Hematopoietic multipotent progenitor cell (in vitro differentiated cells): ENCODE measurements at places on chromosomes 11 and 22.

DNA sequence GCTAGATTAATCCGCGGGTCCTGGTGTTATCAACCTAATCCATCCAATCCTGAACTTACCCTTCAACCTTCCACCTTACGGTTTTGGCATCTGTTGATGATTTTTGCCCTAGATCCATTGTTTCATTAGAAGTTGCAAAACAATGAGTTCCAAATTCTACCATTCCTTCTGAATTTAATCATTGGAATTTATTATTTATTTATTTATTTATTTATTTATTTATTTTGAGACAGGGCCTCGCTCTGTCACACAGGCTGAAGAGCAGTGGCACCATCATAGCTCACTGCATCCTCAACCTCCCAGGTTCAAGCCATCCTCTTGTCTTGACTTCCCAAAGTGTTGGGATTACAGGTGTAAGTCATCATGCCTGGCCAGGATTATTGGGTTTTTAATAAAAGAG is 20.3 kb upstream of the VPS37C start:
- no peak for DNase-seq

- DNase-seq, result no peak
These were observed 180.4 kb upstream of the B3GAT1 start for GRCh38 chr11:134592391-134592990.

DNA sequence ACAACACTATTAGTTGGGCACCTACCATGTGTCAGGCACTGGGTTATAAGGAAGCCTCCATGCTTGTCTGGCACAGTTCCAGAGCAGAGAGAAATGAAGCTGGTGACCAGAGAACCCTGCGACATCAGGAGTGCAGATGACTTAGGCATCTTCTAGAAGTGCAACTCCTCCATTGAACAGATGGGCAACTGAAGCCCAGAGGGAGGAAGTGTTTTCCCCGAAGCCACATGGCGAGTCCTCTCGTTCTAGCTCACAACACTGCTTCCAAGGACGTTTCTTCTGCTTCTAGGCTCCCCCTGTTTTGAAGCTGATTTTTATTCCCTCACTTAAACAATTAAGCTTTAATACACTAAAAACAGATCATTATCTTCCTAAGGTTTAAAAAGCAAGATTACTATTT is 109.8 kb upstream of the SYT13 start:
- no peak for DNase-seq

DNA sequence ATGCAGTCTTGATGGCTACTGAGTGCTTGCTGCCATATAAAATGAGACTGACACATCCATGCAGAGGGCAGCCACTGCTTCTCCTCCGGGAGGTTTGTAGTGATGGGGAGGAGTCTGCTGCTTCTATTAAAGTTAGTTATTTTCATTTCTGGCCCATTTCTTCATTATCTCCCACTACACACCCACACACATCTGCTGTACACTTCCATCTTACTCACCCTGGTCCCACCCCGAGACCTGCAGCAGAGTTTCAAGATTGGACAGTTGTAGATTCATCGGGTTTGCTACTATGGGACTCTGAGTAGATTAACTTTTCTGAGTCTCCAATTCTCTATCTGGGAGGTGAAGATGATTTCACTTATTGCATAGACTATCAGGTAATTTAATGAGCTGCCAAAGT is 176.2 kb upstream of the SNX19 start:
- DNase-seq, result no peak

- no peak for DNase-seq
These were observed 121.7 kb upstream of the SEZ6L start for GRCh38 chr22:26047516-26047915.

- no peak for DNase-seq
These were observed 9.5 kb upstream of the ELF5 start for GRCh38 chr11:34523053-34523452.

DNA sequence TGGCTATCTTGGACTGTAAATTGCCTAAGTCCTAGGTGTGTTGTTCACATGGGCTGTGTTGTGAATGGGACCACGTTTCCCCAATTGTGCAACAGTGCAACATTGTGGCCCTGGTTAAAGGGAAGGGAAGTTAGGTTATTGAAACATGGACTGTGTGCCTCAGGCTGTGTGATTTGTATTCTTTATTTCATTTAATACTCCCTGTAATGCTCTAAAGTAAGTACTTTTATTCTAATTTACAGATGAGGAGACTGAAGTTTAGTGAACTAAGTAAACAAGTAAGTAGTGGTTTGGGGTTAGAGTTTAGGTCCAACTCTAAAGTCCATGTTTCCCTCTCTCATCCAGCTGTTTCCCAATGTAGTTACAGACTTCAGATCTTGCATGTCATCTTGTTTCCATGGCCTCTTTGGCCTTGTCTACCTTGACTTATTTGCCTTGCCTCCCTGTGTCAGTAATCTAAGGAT is 77.7 kb downstream of the STIM1 start:
- DNase-seq, result no peak

- no peak for DNase-seq
These were observed 42.9 kb downstream of the YWHAH start for GRCh38 chr22:31987218-31987617.

DNA sequence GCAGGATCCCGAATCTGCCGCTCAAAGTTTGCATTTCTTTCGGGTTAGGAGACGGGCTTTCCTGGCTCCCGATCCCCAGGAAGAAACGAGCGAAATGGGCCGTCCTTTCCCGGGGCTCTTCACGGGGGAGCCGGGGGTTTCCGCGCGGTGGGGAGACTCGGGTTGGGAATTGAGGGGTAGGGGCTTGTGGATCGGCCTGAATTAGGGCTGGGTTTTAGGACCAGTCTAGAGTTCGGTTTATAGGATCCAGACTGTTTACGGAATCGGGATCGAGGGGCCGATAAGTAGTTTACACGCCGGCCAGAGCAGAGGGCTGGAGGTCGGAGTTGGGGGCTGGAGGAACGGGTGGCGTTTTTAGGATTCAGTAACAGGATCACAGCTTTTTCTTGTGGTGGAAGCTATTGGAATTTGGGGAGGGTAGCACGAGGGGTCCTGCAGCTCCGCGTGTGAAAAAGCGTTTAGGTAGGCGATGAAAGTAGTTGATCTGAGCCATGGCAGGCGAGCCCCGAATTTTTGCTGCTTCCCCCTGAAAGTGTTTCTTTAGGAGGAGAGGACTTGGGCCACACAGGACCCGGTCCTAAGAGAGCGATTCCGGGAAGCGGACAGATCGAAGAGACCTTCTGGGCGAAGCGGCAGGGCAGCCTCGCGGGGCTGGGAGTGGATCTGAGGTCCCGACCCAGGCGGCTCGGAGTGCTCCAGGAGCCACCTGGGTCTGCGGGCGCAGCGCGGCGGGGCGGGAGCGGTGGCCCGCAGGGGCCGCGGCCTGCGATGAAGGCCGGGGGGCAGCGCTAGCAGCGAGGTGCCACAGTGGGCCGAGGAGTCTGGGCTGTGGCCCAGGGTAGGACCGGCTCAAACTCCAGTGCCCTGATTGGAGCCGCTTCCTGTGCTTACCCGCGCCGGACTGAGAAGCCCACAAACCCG is 1.6 kb downstream of the PKNOX2 start:
- DNase-seq, result peak; percentile 11

DNA sequence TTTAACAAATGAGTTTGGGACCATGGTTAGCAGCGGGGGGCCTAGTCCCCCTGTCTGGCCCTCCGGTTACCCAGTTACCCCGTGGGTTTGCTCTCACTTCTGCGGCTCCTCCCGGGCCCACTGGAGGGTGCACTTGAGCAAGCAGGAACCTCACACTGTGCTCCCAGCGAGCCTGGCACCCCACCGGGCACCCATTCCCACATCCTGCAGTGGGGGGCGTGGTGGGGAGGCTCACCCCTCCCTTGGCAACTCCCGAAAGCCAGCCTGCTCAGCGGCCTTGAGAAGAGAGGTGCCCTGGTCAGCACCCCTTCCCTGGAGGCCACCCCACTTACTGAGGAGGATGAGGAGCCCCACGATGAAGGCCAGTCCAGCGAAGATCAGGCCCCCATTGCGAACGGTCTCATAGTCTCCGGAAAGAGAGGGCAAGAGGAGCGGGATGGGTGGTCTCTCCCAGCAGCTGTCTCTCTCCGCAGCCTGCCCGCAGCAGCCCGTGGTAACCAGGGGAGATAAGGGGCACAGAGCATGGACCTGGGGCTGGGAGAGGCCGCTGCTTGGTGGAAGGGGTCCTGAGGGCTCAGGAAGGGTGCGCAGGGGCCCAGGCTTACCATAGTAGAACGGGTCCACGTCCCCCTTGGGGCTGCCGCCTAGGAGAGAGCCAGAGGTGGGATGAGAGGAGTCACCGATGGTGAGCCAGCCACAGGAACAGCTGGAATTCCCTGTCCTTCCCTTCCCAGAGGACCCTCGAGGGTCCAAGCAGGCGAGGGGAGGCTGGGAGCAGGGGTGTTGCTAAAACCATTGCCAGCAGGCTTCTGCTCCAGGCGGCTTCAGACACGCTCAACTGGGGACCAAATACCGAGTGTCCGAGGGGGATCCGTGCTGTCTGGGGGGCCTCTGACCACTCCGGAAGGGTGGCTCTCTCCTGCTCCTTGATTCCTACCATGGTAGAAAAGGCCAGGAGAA is 2.2 kb downstream of the FXYD2 start:
- DNase-seq, result peak; percentile 54

GRCh38 chr11:1458340-1459218 is 28.0 kb downstream of the MOB2 start:
- DNase-seq, result no peak

DNA sequence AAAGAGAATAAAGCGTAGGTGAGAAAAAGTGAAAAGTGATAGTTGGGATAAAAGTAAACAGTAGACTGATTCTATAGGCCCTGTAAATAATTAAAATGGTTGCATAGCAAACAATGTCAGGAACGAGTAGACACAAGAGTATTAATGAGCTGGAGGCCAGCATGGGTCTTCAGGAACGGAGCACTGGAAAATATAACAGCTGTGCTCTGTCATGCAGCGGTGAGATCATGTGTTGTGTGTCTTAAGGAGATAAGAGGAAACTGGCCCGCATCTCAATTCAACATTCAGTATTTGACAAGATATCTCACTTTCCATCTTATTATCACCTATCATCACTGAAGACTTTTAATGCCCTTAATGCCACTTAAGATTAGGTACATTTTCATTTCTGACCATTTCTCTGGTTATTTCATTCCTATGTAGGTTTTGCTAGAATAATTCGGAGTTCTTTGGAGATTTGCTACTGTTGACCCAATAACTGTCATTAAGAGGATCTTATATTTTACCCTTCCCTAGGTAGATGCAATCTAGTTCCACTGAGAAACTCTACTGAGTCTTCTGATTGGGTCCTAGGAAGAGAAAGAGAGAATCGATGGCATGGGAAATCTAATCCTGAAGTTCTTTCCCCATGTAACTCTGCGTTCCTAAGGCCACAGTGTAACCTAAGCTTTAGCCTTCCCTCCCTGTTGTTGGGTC is 35.5 kb upstream of the VWA5A start:
- no peak for DNase-seq

DNA sequence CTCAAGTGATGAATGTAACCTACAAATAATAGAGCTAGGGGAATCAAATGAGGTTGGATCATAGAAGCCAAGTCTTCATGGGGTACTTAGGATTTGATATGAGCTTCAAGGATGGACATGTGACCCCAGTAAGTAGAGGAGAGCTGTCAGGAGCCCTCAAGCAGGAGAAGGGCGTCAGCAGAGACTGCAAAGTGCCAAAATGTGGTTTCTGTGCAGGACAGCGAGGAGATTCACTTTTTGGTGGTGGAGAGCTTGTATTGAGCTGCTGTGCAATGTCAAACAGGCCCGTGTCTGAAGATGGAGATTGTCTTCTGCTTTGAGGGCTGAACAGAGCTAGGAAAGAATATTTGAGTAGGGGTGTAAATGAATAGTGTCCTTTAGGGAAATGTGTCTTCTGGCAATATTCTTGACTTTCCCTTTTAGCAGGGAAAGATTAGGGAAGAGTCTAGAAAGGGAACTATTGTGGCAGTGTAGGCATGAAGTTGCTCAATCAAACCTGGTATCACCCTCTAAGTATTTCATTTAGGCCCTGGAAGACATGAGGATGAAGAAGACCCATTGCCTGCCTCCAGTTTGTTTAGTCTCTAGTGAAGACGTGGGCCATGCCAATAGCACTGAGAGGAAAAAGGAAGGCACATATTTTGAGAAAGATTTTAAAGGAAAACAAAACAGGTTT is 31.2 kb upstream of the SORL1-AS1 start:
- DNase-seq, result no peak

DNA sequence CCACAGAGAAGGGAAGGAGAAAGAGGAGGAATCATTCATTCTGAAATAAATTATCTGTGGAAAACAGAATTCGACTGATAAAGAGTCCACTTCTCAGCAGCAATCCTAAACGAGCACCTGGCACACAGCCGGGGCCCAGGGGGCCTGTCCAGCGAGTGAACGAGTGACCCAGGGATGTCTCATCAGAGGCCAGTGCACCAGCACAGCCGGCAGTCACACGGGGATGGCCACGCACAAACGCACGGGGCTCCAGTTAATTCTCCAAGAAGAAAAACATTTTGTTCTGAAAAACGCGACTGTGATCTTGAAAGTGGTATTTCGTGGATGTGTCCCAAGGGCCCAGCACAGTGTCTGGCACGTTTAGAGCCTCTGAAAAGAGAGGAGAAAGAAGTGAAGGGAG is 154.6 kb downstream of the BRD1 start:
- DNase-seq, result no peak

GRCh38 chr11:40175980-40176379 is 1283.5 kb downstream of the LRRC4C start:
- no peak for DNase-seq

GRCh38 chr11:73241300-73241699 is 23.2 kb downstream of the P2RY2 start:
- DNase-seq, result no peak

DNA sequence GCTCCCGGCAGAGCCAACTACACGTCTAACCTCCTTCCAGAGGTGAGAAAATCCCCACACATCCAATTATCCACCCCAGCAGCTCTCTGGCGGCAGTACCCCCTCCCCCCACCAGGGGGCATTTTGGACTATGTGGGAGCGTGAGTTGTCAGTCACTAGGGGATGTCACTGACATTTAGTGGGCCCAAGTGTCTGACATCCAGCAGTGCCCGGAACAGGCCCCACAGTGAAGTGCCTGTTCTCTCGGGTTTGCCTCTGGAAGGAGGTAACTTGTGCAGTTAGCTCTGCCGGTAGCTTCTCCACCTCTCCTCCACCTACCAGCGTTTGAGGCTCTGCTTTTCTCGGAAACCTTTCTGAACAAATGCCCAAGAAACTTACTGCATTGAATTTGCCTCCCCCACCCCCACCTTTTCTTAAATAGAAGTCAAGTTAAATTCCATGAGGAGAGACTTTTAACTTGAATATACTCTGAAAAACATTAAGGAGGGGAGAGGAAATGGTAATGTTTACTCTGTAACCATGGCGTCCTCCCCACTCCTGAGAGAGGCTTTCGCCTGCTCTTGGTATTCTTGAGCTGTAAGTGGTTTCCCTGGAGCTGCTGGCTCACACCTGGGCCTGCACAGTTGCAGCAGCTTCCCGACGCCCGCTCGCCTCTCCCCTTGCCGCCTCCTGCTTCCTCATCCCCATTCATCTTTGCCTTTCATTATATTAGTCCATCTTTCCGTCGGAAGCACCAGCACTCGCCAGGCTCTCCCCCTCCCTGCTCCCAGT is 112.8 kb downstream of the WNT7B start:
- peak; percentile 64 for DNase-seq
